ENCODE measurements at places on chromosomes 3 and 15. TPM values are rescaled to one million over a fixed set of nuclear protein-coding genes. Genes with fewer than 3 reads are reported as not detected.

Gene MESP1
- 9.0 TPM for polyA plus RNA-seq

Gene SENP8
- polyA plus RNA-seq, result 3.3 TPM

Gene SGO1
- 0.03 TPM for polyA plus RNA-seq

Gene SLC33A1
- polyA plus RNA-seq, result 7.5 TPM

Gene LTK
- not detected for polyA plus RNA-seq

Gene ZPLD1
- 0.01 TPM for polyA plus RNA-seq

Gene RTP4
- polyA plus RNA-seq, result 0.35 TPM

Gene MYL3
- 555 TPM for polyA plus RNA-seq

Gene FRMD5
- under 0.01 TPM for polyA plus RNA-seq

Gene FLNB
- 14.7 TPM for polyA plus RNA-seq

Gene GOLGA8G
- not detected for polyA plus RNA-seq

Gene COLQ
- polyA plus RNA-seq, result 12.3 TPM

Gene IGF2BP2
- 2.3 TPM for polyA plus RNA-seq

Gene RAF1
- polyA plus RNA-seq, result 132 TPM

Gene SPSB4
- polyA plus RNA-seq, result 1.1 TPM

Gene NOX5
- 0.03 TPM for polyA plus RNA-seq

Gene CA12
- 0.25 TPM for polyA plus RNA-seq

Gene GOLGA6L4
- polyA plus RNA-seq, result 0.66 TPM

Gene KLHL40
- polyA plus RNA-seq, result 306 TPM

Gene SRPRB
- 48.9 TPM for polyA plus RNA-seq

Gene MOBP
- 0.09 TPM for polyA plus RNA-seq

Gene SAMD7
- polyA plus RNA-seq, result not detected

Gene CSPG4
- polyA plus RNA-seq, result 15.9 TPM

Gene BHLHE40
- polyA plus RNA-seq, result 16.7 TPM

Gene SLC22A14
- 0.26 TPM for polyA plus RNA-seq

Gene SERINC4
- 0.93 TPM for polyA plus RNA-seq

Gene CNTN3
- 0.03 TPM for polyA plus RNA-seq

Gene HIGD2B
- not detected for polyA plus RNA-seq

Gene ZDHHC19
- polyA plus RNA-seq, result 0.34 TPM
